ENCODE measurements at places on chromosomes 6 and 20.
A peak's percentile ranks its signal among the peaks of the same experiment; 100 is the strongest.

DNA sequence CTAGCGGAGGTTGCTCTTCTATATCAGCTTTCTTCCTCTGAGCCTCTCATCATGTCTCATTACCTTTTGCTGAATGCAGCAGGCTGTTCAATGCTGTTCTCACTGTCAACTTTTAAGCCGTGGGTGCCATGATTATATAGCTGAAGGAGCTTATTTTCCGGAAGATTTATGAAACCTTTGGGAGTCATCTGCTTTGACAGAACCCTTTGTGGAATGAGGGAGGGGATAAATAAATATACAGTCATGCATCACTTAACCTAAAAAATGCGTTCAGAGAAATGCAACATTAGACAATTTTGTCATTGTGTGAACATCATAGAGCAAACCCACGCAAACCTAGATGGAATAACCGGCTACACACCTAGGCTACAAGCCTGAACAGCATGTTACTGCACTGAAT is 102.2 kb upstream of the AKAP12 start:
- no peak for DNase-seq

GRCh38 chr20:25341716-25342680 is 48.6 kb downstream of the ABHD12 start:
- DNase-seq = no peak

DNA sequence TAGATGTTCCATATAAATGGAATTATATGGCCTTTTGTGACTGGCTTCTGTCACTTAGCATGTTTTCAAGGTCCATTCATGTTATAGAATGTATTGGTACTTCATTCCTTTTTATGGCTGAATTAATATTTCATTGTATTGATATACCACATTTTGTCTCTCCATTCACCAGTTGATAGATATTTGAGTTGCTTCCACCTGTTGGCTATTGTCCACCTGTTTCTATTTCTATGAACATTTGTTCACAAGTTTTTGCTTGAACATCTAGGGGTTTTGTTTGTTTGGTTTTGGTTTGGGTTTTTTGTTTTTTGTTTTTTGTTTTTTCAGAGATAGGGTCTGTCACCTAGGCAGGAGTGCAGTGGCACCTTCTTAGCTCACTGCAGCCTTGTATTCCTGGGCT is 23.2 kb downstream of the WFDC3 start:
- DNase-seq = no peak

GRCh38 chr6:5634525-5634924 is 372.2 kb downstream of the NRN1 start:
- no peak for DNase-seq

- DNase-seq = no peak
These were observed 37.6 kb downstream of the PKIB start for GRCh38 chr6:122647765-122648164.

- DNase-seq = peak; percentile 32
These were observed 117.9 kb downstream of the SGK1 start for GRCh38 chr6:134199848-134200606.

DNA sequence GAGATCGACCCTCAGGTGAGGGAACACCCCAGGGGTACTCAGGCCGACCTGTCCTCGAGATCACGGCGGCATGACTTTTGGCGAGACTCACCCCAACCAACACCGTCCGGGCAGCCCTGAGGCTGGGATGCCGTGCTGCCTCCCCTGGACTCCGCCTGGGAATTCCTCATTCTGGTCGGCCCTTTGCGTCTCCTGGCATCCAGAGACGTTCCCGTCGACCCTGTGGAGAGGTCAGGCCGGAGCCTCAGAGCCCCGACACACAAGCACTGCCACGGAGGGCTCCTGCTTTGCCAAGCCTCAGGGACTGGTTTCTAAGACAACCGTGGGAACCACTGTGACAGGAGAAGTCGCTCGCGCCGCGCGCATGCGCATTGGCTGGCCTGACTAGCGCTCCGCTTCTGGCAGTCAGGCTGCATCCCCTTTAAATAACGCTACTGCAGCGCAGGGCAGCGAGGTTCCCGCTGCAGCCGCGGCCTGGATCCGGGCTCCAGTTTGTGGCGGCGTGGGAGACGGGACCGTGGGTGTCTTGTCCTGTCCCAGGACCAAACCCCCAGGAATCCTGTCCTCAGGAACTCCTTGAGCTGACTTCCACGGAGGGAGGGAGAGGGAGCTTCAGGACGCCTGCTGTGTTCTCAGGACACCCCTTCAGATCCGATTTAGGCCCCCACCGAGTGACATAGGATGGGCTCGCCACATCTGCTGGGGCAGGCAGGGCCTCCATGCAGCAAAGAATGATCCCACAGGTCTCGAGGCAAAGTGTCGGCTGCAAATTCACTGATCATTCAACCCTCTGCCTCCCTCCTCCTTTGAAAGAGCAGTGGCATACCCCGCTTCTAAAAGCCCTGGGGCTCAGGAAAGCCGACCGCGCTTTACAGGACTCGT is 163.2 kb upstream of the ZNF337 start:
- peak; percentile 42 for DNase-seq

DNA sequence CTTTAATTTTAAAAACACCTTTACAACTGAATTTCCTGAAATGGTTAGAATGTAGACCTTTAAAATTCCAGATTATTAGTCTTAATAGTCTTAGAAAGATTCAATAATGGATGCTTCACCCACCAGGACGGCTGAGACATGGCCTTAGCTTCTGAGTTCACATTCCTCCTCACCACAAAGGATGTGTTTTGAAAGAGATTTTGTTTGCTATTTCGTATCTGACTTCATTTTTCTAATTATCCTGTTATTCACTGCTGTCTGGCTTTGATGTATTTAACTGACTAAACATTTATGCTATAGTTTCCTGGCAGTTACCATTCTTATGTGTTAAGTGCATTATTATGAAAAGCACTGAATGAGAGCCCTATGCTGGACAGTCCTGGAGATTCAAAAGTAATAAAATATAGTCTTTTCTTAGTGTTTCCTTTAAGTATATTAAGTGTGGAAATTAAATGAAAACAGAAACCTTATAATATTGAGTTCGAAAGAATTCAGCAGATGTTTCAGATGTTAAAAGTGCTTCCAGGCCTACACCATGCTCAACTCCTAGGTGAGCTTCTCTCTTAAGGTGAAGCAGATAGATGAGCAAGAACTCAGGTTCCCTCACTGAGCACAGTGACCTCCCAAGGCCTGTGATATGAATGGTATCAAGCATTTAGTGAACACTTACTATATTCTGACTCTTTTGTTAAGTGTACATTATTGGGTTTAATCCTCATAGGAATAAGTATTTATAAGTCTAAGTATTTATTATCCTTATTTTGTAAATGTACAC is 40.3 kb downstream of the MAP3K4 start:
- DNase-seq = no peak

DNA sequence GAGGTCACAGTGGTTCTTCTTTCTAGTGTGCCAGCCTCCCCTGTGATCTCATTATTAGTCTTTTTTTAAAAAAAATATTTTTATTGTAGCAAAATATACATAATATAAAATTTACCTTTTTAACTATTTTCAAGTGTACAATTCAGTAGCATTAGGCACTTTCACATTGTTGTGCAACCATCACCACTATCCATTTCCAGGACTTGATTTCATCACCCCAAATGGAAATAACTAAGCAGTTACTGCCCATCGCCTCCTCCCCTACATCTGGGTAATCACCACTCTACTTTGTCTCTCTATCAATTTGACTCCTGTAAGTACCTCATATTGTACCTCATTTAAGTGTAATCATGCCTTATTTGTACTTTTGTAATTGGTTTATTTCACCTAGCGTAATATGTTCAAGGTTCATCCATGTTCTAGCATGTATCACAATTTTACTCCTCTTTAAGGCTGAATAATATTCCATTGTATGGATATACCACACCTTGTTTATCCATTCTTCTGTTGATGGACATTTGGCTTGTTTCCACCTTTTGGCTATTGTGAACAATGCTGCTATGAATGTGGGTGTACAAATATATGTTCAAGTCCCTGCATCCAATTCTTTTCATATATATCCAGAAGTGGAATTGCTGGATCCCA is 68.6 kb upstream of the FYN start:
- DNase-seq = no peak

DNA sequence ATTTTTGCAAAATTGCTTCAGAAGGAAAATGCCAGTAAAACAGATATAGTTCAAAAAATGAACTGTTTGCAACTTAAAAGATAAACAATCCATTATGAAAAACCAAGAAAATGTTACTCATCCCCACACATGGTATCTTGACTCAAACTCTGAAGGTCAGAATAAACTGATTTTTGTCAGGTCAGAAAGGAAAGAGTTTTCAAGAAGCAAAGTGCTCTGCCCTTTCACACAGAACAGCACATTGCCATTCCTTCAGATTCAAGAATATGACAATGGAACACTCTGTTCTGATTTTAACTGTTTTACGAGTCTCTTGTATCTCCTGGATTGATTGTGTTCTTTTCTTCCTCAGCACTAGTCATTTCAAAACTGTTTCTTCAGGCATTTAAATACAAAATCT is 33.8 kb upstream of the NT5E start:
- no peak for DNase-seq

- DNase-seq = no peak
These were observed 122.0 kb downstream of the HTR1B start for GRCh38 chr6:77341058-77341986.

Measured in GM10248 (cell line).